ENCODE measurements at places on chromosomes 16 and 17. TPM values are rescaled to one million over a fixed set of nuclear protein-coding genes. Genes with fewer than 3 reads are reported as not detected.
A peak's percentile ranks its signal among the peaks of the same experiment; 100 is the strongest.

DNA sequence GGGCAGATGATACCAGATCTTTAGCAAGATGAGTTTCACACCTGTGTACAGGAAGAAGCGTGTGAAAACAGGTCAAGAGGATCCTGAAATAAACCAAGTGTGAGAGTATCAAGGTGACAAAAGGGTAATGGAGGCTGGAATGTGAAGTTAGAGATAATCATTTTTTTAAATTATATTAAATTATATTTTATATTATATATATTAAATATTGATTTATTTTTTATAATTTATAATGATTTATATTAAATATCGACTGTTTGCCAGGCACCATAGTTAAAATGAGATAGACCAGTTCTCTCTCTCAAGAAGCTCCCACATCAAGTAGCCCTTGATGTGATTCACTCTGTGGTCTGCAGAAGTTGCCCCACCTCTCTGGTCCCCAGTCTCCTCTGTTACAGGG lies 360.2 kb upstream of the HSBP1 start:
- DNase-seq: no peak

SNF8 gene
- total RNA-seq: 77.7 TPM

SP6 gene
- 2.4 TPM for total RNA-seq

METTL23 gene
- total RNA-seq: 18.7 TPM

CLEC18A gene
- 1.0 TPM for total RNA-seq

RNF166 gene
- 9.7 TPM for total RNA-seq

- peak; percentile 98 for DNase-seq
Measured at GRCh38 chr16:87806641-87807546, 41.1 kb upstream of the KLHDC4 start.

DNA sequence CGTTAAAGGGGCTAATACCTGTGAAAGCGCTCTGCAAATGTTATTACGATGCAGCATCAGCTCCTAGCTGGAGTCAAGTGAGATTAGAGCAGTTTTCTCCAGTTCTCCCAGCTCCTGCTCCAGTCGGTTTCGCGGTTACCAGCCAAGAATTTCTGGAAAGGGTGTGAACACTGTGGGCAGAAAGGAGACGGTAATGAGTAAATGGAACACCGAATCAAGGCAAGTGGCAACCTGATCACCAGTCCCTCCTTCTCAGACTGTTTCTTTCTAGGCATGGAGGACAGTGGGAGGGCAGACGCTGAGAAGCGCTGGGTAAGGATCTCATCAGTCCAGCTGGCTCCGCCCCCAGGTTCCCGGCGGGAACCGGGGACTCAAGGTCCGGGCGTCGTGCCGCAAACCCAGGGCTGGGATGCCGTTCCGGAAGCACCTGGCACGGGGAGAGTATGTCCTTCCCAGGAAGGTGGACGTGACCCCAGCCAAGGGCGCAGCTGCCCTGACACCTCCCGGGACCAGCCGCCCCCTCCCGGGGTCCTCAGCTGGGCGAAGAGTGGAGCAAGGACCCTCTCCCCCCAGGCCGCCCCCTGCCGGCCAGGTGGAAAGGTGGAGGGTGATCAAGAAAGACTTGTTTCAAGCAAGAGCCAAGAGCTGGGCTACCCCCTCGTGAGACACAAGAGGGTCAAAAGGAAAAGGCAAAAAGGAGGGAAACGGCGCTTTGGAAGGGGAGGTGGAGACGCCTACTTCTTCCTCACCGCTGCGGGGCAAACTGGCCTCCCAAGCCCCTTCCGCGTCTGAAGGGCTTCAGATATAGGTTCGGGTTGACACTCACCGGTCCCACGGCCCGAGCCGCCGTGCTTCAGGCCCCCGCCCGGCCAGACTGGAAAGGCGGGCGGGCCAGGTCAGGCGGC lies 481 bp downstream of the MYO19 start:
- peak; percentile 96 for DNase-seq

GRCh38 chr17:3501344-3501743 lies 25.5 kb downstream of the ASPA start:
- no peak for DNase-seq

DNA sequence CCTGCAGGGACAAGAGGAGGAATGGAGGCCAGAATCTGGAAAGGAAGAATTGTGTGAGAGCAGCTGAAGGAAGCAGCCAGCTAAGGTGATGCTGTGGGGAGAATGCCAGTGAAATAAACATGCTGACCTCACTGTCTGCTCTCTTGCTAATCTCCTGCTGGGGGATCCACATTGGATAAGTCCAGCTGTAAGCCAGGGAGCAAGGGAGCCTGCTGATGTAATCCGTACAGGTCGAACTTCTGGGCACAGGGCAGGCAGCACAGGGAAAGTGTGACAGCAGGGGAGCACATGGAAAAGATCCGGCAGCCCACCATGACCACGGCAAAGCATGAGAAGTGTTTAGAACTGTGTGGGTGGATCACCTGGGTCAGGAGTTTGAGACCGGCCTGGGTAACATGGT lies 7.5 kb upstream of the XPO6 start:
- DNase-seq: no peak

DNA sequence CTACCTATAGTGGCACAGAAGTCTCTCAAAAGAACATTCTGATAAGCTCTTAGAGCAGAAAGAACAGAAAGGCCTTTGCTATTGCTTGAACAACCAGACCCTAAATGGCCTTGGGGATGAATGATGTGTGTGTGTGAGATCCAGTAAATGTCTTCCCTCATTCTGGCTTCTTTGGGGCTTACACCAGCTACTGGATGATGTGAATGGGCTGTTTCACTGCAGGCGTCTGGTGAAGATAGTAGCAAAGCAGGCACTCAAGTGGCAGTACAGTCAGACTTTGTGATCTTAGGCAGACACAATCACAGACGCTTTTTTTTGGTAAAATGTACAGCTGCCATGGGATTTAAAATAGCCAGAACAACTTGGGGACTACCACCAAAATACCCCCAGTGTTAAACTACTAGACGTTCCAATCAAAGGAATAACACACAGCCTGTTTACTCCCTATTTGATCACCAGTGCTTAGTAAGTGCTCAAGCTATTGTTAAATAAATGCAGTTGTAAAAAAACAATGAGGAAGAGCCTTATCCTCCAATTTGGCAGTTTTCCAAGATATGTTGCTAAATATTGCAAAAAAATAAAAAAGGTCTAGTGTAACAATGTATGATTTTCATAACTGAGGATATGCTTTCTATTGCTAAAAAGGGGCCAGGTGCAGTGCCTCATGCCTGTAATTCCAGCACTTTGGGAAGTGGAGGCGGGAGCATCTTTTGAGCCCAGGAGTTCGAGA lies 17.9 kb downstream of the NDUFAB1 start:
- DNase-seq: peak; percentile 4

DNA sequence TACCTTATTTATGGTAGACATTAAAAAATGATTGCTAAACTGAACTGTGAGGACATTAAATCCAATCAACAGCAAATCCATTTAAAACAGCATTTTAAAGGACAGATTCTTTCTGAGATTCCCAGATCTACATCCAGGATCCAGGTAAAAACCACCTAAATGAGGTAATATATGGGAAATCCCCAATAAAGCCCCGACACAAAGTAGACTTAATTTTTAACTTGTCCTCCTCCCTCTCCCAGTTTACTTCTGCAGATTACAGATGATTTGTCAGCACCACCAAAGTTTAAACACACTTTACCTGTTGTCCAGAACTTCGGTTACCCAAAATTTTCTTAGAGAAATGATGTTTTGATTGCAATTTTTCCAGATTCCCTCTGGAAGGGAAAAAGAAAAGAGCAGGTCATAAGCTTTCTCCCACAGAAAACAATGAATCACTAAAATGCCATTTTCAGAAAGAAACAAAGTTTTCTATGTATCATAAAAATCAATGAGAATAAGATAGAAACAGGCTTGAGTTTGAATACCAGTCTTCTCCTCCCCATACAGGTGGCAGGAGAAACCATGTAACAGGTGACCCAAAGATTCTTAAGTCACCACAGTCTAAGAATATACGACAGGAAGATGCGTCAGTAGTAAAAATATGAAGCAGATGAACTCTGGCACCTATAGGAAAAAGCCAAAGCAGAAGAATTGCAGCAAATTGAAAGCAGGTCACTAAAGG lies 22.8 kb downstream of the GJC1 start:
- DNase-seq: no peak

MT2A gene
- 34.0 TPM for total RNA-seq

- DNase-seq: no peak
Measured at GRCh38 chr17:14152721-14153120, 83.4 kb downstream of the COX10 start.

SALL1 gene
- total RNA-seq: not detected

SLC5A11 gene
- not detected for total RNA-seq

GRCh38 chr17:61662186-61662585 lies 71.2 kb upstream of the NACA2 start:
- no peak for DNase-seq

DNA sequence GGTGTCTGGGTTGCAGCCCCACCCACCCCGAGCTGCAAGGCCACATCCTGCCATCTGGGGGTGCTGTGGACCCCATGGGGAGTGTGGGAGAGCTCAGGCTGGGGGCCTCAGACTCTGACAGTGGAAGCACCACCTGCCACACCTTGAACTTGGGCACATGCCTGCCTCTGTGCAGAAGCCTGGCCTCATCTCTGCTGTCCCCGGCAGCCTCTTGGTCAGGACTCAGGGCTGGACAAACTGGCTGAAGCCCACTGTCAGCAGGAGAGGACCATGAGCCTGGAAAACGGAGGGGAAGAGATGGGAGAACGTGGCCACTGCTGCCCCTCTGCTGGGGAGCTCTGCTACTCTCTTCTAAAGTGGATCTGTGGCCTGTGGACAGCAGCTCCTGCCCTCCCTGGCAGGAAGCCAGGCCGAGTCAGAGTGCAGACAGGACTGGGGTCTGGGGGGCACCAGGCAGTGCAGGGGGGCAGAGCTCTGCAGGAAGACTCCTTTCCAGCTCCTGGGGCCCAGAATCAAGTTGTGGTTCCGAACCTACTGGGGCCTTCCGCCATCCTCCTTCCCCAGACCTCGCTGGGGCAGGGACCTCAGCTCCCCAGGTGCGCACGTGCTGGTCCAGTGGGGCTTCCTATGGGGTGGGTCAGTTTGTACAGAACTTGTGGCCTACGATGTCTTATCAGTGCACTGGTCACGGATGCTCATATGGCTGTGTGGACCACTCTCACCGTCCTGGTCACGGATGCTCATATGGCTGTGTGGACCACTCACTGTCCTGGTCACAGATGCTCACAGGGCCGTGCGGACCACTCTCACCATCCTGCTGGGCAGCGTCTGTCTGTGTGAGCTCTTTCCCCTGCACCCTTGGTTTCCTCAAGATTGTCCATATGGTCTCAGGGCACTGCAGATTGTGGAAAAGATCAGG lies 207.7 kb downstream of the LAT start:
- no peak for DNase-seq

DNA sequence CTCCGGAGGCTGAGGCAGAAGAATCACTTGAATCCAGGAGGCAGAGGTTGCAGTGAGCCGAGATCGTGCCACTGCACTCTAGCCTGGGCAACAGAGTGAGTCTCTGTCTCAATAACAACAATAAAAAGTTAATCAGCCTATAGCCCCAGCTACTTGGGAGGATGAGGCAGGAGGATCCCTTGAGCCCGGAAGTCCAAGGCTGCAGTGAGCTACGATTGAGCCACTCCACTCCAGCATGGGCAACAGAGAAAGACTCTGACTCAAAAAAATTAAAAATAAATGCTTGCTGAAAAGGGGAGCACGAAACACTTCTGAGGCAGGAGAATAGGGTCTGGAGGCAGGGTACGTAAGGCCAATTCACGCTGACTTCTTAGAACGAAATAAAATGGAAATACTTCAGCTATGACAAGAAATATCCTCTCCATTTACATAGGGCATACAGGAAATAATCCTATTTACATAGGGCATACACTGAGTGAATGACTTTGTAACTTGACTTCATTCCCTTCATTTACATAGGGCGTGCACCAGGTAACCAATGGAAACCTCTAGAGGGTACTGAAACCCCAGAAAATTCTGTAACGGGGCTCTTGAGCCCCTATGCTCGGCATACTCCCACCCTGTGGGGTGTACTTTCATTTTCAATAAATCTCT lies 3.2 kb upstream of the PRPSAP1 start:
- peak; percentile 40 for DNase-seq

VAT1L gene
- not detected for total RNA-seq

TAC4 gene
- not detected for total RNA-seq

Measured in bronchial epithelial cell (primary cell).